ENCODE measurements at places on chromosomes 16 and 17.

GRCh38 chr17:60145006-60145935, 4.5 kb upstream of the CA4 start:
- DNase-seq: no peak

DNA sequence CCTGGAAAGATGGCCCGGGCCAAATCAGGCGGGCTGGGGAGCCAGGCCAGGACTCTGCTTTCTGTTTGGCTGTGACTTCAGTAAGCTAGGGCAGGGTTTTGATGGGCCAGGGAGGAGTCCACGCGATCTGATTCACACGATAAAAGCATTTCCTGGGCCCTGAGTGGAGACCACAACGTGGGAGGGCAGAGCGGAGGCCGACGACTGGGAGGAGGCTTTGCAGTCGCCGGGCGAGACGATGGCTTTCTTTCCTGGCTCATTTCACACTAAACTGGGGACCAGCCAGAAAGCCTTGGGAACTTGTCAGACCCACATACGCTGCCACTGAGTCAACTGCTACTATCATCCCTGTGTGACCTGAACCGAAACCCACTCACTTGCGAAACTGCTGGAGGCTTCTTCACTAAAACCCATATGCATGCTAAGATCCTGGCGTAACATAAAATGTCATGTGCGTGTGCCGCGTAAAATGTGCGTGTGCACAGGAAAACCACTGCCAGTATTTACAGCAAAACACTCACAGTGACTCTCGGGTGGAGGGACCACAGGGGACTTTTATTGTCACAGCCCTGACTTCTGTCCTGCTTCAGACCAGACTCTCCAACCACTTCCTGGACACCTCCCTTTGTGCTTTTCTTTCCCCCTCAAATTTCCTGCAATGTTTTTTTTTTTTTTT, 14.2 kb upstream of the RHBDF2 start:
- peak; percentile 64 for DNase-seq

DNA sequence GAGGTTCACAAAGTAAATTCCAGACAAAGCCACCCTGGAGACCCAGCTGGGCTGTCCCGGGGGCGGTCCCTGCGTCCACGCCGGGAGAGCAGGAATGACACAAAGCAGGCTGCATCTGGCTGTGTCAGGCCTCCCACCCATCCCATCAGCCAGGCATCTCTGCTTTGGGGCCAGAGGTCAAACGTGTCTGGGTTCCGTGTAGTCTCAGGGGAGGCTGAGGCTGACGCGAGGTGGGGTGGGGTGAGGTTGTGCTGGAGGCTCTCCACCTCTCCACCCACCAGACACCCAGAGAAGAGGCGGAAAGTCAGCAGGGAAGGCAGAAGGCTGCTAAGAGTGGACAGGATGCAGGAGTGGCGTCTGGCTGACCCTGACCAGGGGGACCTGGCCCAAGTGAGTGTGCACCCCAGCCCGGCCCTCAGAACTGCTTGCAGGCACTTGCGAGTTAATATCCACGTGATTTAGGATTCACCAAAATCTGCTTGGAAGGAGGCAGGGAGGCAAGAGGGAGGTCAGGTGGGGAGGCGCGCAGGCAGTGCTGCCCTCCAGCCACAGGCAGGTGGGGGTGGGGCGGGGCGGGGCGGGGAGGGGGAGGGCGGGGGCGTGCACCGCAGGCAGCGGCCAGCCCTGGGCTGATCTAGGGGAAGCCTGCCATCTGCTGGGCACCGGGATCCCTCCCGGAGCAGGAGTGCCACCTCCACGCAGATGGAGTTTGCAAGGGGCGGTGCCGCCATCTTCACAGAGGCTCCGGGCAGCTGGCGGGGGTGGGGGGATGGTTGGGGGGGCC, 44.3 kb downstream of the TBC1D16 start:
- DNase-seq: no peak

GRCh38 chr16:55403464-55403863, 75.5 kb upstream of the MMP2 start:
- DNase-seq: no peak

- no peak for DNase-seq
Measured at GRCh38 chr16:68793401-68793857, 49.9 kb upstream of the TANGO6 start.

DNA sequence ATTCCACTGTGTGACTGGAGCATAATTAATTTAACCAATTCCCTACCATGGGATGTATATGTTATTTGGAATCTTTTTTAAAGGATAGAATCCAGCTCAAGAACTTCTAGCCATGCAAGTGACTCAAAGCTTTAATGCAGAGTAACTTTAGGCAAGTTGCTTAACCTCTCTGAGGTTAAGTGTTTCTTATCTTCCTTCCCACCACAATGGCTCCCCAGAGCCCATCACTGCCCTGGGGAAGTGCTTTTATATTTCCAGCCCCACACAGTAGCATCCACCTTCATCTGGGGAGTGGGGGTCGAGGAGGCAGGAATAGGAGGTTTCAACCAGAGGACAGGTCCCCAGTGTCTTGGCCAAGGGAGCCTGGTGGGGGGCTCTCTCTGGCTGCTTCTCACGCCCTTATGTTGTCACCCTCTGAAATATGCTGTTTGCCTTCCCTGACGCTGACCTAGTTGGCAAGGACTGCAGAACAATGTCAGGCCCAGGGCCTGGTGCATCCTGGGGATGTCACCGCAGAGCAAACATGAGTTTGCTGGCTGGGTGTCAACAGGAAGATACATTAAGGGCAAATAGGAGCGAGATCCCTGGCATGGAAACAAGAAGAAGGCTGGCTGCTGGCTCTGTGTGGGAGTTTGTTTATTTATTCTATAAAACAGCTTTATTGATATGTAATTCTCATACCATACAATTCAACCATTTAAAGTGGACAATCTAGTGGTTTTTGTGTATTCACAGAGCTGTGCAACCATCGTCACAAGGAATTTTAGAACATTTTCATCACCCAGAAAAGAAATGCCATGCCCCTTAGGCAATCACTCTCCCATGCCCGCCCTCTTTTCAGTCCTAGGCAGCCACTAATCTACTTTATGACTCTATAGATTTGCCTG, 46.6 kb upstream of the WSB1 start:
- peak; percentile 12 for DNase-seq

DNA sequence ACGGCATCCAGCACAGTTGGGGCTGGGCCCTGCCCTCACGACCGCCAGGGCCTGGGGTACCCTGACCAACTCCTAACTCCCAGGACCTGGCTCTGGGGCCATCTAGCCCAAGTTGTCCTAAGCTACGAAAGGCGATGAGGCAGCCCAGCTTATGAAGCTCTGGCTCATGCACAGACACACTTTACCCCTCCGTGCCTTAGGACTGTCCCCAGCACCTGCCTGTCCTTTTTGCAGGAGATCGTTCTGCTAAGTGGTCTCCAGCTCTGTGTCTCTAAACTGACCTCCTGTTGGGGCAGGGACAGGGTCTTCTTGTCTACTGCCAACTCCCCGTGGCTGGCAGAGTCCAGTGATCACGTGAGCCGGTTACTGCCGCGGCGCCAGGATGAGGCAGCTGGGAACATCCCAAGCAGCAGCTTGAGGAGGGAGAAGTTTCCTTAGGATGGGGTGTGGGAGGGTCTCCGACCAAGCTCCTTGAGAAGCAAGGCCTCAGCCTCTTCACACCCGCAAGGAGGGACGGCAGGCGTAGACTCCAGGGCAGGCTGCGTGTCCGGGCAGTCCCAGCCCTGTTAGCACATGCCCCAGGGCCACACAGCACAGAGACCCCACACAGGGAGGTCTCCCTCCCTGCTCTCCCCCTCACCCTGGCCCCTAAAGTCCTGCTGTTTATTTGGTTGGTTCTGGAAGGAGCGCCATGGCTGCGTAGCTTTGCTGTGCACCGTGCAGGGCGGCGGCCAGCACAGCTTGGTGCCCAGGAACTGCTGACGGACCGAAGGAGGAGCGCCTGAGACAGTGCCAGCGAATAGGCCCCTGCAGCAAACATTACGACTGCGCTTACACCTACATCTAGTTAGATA, 16.4 kb upstream of the METRNL start:
- no peak for DNase-seq

- no peak for DNase-seq
Measured at GRCh38 chr16:25107466-25107792, 4.1 kb upstream of the LCMT1 start.

DNA sequence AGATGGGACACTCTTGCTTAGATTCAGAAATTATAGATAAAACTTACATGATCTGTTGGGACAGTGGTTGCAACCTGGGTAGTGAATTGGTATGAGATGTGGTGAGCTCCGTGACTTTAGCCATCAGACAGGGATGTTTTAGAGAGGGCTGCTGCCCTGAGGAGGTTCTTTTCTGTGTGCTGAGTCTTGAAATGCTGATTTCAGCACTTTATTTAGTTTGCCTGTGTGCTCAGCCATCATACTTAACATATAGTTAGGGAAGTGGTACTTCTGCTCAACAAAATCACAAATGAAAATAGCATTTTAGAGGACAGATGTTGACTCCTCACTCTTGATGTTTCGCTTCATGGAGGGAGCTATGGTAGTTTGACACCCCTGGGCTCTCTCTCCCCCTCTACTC, 95.9 kb upstream of the CDH13 start:
- DNase-seq: no peak

GRCh38 chr17:55564081-55564480, 52.8 kb upstream of the SMIM36 start:
- no peak for DNase-seq

DNA sequence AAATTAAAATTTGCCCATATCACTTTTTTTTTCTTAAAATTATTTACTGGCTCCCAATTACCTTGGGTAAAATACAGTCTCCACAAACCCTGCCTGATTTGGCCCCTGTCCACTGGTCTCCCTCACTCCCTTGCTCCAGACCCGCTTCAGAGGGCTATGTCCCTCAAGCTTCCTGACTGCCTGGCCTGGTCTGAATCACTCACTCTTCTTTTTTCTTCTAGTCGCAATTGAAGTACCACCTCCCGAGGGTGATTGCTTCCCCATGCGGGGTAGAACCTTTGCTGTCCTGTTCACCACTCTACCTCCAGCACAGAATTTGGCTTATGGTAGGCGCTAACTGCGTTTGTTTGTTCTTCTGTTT, 598 bp upstream of the PGAP3 start:
- DNase-seq: no peak

- DNase-seq: no peak
Measured at GRCh38 chr17:73616873-73617404, 27.3 kb downstream of the SDK2 start.

GRCh38 chr16:73846356-73846755, 450.3 kb upstream of the PSMD7 start:
- no peak for DNase-seq

GRCh38 chr16:15658149-15658548, 8.1 kb downstream of the NDE1 start:
- no peak for DNase-seq

GRCh38 chr17:42779936-42780850, at the start of gene WNK4:
Gene WNK4 (plus strand): TSS chr17:42780610. CDS start chr17:42780699, 89 bp downstream.
- no peak for DNase-seq

DNA sequence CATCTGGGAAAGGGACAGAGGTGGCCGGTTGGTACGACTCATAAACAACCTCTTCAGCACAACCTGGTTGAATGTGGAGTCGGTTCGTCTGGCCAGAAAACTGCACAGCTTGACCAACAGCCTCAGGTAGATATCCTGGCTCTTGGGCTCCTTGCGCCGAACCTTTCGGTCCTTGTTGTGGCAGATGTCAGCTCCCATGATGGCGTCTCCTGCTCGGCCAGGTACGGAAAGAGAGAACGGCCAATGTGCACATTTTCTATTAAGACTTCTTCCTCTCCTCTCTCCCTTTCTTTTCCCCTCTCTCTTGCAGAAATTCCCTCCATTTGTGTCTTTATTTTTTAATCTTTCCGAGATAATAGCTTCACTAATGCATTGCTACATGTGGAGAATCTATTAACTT, 41.8 kb upstream of the CNTNAP4 start:
- DNase-seq: no peak

DNA sequence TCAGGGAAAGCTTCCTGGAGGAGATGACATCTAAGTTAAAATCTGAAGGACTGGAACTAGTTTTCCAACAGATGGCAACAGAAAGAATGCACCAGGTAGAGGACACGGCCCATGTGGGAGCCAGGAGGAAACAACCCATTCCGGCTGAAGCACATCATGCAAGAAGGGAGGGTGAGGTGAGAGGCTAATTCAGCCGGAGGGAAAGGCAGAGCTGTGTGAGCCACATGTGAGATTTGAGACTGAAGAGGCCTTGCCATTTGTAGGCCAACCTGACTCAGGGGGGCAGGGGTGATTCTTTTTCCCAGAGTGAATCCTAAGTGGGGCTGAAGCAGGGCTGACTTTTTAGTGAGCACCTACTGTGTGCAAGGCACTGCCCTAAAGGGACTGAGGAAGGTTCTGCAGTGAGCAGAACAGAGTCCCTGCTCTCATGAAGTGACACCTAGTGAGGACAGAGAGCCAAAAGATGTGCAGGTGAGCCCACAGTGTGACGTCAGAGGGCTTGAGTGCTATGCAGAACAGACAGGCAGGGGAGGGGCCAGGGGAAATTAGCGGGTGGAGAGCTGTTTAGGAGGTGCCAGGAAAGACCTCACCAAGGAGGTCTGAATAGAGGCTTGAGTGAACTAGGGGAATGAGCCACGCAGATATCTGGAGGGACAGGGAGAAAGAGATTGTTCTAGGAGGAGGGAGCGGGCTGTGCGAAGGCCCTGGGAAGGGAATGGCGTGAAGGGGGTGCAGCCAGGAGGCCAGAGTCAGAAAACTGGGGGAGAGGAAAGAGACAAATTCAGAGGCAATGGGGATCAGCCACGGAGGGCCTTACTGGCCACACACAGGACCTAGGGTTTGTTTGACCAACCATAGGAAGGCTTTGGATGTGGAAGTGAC, 19.8 kb upstream of the IL21R start:
- DNase-seq: no peak

DNA sequence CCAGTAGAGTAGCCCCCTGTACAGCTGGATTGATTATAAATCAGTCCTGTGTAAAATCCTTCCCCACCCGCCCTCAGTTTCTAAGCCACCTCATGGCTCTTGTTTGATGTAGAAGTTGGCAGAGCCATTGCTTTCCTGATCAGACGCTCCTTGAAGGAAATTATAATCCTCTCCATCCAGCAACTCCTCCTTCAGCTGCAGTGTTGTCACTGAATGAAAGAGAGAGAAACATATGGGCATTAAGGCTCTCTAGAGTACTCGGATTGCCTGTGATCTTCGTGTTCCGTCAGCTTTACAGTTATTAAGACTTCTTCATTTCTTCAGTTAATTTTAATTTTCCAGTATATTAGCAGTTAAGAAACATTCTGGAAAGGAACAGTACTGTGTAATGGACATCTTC, 14.3 kb downstream of the NME2 start:
- no peak for DNase-seq

DNA sequence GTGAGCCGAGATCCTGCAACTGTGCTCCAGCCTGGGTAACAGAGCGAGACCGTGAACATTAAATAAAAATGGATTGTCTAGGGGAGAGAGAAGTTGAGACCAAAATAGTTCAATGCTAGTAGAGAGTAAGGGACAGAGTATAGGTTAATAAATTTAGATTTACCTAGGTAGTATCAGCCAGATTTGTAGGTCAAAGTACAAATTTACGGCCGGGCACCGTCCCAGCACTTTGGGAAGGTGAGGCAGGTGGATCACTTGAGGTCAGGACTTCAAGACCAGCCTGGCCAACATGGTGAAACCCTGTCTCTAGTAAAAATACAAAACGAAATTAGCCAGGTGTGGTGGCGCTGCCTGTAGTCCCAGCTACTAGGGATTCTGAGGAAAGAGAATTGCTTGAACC, 12.2 kb upstream of the BMERB1 start:
- DNase-seq: no peak

All from AG04449 (cell line).